ENCODE measurements at places on chromosomes 3 and 15.

DNA sequence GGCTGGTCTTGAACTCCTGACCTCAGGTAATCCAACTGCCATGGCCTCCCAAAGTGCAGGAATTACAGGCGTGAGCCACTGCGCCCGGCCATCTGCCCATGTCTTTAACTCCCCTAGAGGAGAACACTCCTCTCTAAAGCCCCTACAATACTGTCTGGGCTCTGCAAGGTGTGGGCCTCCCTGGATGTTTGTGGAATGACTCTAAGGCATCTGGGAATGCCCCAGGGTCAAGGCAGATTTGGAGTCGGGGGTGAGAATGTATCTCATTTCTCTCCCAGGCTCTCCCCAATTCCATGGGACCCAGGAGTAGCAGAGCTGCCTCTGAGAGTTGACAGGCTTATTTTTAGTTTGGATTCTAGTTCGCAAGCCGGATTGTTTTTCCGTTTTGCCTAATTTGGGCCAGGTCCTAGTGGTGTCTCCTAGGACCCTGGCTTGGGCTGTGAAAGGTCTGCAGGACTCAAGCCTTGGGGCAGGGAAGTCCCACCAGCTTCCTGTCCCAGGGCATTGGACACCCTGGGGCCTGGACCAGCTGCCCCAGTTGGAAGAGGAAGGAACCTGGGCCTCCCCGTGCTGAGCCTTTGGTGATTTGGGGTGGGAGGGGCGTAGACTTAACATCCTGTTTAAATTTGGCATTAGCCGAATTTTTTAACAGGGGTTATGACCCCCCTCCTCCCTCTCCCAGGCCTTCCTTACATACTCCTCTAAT, 53.5 kb downstream of the MAGEF1 start:
- no peak for DNase-seq

DNA sequence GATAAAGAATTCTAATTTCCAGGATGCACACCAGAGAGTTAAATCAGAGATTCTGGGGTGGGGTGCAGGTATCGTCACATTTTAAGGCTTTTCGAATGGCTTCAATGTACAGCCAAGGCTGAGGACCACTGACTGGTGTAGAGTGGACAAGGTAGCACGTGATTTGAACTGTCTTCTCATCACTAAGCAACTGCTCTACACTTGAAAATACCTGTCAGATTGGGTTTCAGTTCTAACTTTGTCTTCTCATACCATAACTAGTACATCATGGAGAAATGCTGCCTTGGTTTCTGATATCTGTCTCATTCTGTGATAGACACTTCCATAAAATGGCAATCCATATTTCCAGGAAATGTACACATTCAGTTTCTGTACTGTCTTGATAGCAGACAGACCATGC, 58.0 kb upstream of the MRPL3 start:
- no peak for DNase-seq

DNA sequence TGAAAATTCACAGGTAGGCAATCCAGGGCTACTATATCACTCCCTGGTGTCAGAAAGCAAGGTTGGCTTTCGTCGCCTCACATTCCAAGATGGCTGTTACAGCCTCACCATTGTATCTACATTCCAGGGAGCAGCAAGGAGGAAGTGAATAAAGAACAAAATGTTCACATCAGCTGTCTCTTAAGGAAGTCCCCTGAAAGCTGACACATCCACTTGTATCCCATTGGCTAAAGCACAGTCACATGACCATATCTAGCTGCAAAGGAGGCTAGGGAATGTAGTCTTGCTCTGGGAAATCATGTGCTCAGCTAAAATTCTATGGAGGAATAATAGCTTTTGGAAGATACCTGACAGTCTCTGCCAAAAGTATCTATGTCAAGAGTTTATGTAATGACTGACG, 12.8 kb upstream of the GATA2 start:
- DNase-seq = no peak

- no peak for DNase-seq
Measured at GRCh38 chr15:63146684-63147083, 10.6 kb downstream of the RPS27L start.

DNA sequence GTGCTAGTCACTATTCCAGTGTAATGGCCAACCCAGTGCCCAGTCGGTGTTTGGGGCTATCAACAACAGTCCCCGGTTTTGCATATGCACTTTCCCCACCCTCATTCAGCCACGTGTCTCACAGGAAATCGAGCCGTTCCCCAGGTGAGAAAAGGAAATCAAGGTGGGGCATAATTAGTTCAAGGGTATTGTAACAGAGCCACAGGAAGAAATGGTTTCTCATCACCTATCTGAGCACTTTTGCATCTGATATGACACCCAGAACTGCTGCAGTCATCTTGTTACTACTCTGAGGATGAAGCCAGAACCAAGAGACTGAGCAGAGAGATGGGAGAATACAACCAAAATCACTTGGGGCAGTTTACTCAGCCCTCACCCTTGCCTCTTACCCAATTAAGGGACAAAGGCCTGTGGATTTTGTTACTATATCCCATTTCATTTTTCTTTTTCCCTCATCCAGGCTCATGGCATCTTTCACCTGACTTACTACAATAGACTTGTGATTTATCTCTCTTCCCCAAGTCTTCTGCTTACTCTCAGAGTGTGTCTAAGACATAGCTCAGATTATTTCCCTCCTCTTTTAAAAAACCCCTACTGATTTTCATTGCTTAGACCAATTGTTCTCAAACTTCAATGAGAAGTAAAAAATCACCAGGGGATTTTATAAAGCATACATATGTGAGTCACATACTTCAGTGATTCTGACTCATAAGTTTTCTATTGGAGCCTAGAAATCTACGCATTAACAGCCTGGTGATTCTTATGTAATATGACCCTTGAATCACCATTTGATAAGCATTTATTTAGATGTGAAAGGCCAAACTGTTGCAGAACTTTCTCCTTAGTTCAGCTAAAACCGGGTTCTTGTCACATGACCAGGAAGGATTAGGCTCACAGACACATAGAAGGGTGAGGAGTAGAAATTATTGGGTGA, 40.5 kb downstream of the TRAT1 start:
- DNase-seq = no peak

DNA sequence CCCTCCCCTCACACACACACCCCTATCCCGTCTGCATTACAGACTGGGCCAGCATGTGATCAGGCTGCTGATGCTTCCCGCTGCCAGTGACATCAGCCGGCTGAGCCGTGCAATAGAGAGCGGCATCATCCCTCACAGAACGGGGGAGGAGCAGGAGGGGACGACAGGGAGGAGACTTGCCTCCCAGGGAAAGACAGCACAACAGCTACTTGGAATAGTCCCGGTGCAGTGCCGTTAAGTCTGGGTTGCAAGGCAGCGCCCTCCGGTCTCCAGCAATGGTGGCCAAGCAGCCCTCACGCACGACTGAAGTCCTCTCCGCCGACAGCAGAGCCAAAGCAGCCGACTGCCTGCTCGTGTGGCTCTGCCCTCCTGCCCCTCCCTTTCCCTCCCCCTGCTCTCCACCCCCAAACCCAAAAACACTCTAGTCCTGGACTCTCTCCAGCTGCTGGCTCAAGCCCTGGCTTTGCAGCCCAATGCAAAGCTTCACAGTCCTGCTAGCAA, 31.5 kb upstream of the RPS17 start:
- peak; percentile 59 for DNase-seq

GRCh38 chr3:16908896-16909295, 24.1 kb downstream of the PLCL2 start:
- no peak for DNase-seq

DNA sequence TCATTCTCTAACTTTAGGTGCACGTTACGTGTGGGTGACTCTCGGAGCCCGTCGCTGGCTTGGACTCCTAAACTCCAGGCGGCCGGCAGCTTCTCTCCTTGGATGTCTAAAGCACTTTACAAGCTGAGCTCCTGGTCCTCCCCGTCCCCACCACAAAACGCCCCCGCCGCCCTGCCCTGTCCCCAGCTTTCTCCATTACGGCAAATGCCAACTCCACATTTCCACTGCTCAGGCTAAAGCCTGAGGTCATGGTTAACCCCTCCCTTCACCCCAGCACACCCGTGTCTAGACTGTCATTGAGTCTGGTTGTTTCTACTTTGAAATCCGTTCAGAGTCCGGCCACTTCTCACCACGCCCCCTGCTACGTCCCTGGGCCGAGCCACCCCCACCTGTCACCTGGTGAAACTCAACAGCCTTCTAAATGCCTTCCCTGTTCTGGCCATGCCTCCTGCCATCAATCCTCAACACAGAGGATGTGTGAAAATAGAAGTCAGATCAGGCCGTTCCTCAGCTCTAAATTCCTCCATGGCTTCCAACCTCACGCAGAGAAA, 8.1 kb upstream of the PCSK6 start:
- no peak for DNase-seq

DNA sequence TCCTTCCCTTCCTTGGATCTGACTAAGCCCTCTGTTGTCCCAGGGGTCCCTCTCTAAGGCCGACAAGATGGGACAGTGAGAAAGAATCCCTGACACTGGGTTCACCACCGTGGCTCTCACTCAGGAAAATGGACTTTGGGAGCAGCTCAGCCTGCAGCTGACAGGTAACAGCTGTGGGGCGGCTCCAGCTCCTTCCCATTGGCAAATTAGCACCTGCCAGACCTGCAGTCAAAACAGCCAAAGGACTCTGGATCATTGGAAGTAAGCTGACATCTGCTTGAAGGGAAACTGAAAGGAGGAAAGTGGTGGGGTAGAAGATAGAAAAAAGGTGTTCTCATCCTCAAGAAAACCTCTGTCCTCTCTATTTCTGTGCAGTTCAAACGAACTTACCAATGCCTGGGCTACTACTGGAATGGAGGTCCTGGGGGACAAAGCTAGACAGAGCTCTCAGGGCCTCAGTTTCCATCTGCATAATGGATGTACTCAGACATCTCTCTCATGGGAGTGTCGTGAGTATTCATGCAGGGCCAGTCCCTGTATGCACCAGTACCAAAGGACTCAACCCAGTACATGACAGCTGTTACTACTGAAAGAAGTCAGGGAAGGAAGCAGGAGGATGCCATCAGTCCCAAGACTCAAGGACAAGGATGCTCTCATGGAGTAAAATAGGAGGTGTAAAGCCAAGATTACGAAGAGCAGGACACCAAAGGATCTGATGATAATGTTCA, 53.6 kb upstream of the DCLK3 start:
- no peak for DNase-seq

DNA sequence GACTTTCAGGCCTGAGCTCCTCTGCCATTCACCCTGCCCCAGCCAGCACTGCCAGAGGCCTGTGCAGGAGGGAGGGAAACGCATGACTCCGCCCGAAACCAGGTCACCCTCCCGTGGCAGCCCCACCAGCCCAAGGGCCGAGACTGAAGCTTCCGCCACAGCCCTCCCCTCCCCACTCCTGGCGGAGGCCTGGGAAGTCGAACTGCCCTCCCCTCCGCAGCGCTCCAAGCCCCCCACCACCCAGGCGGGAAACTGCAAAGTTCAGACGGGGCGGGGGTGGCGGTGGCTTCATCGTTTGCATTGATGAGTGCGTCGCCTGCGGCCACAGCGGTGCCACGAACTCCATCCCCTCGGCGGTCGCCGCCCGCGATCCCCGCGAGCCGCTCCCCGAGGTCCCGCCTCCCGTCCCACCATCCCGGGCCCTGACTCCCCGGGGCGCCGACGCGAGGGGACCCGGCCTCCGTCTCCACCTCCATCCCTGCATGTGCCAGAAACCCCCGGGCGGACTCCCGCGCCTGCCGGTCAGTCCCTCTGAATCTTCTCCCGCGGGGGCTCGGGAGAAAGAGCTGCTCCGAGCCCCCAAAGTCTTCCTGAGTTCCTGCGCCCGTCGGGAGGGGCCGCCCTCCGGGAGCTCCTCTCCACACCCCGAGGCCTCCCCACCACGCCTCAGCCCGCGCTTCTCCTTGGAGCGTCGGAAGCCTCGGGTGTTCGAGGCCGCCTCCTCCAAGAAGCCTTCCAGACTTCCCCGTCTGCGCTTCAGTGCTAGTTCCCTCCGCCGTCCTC, 698 bp downstream of the MELTF start:
- no peak for DNase-seq

- no peak for DNase-seq
Measured at GRCh38 chr15:71600237-71600636, 210.1 kb upstream of the NR2E3 start.

DNA sequence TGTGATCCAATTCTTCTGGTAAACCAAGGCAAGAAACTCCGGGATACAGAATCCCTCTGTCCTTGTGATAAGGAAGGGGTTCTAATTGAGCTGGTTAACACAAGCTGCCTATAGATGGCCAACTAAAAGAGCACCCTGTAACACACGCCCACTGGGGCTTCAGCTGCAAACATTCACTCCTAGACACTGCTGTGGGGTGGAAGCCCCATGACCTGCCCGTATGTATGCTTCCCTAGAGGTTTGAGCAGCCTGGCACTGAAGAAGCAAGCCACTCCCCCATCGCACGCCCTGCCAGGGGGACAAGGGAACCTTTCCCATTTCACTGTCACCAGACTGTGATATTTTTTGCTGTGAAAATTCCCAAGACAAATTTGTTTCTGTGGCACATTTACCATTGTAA, 516.9 kb upstream of the GOLIM4 start:
- DNase-seq = no peak

GRCh38 chr3:190617185-190617584, 103.3 kb downstream of the IL1RAP start:
- DNase-seq = no peak

GRCh38 chr3:159604151-159604581, 384.5 kb upstream of the IL12A start:
- DNase-seq = no peak

DNA sequence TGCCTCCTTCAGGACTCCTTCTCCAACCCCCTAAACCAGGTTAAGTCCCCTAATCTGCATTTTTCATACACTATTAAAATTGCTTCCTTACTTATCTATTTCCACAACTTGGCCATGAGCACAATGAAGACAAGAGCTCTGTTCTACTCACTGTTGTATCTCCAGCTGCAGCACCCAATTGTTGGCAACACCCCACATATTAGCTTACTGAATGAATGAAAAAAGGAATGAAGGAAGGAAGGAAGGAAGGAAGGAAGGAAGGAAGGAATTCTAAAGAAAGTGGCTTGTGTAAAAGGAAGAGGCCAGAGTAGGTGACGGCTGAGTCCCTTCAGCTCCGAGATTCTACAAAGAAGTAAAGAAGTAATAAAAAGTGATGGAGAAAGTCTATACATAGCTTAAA, 444.7 kb downstream of the ERC2 start:
- no peak for DNase-seq

GRCh38 chr3:138200424-138200823, 13.3 kb downstream of the ARMC8 start:
- DNase-seq = no peak

DNA sequence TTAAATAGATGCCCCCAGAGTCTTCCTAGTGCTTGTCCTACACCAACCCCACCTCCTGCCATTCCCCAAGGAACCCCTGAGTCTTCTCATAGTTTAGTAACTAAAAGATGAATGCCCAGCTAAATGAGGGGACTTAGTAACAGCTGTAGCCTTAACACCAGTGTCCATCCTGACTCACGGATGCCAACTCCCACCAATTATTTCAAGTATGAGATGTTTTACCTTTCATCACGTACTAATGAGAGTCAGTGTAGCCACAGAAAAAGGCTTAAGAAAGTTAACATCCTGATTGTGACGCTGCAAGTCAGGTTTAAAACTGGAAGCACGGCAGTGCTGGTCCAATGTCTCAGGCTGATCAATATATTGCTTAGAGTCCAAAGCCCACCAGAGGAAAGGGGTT, 109.9 kb downstream of the FMN1 start:
- no peak for DNase-seq

- DNase-seq = no peak
Measured at GRCh38 chr15:34853001-34853758, 57.8 kb upstream of the ACTC1 start.
